ENCODE measurements at places on chromosomes 6 and 20. TPM values are rescaled to one million over a fixed set of nuclear protein-coding genes. Genes with fewer than 3 reads are reported as not detected.
A peak's percentile ranks its signal among the peaks of the same experiment; 100 is the strongest.

The IP6K3 gene
- 88.2 TPM for total RNA-seq

The GNAS-AS1 gene
- not detected for total RNA-seq

The PACSIN1 gene
- total RNA-seq: not detected

The ERVFRD-1 gene
- not detected for total RNA-seq

The MYB gene
- total RNA-seq: 1.6 TPM

The E2F3 gene
- 7.1 TPM for total RNA-seq

DNA sequence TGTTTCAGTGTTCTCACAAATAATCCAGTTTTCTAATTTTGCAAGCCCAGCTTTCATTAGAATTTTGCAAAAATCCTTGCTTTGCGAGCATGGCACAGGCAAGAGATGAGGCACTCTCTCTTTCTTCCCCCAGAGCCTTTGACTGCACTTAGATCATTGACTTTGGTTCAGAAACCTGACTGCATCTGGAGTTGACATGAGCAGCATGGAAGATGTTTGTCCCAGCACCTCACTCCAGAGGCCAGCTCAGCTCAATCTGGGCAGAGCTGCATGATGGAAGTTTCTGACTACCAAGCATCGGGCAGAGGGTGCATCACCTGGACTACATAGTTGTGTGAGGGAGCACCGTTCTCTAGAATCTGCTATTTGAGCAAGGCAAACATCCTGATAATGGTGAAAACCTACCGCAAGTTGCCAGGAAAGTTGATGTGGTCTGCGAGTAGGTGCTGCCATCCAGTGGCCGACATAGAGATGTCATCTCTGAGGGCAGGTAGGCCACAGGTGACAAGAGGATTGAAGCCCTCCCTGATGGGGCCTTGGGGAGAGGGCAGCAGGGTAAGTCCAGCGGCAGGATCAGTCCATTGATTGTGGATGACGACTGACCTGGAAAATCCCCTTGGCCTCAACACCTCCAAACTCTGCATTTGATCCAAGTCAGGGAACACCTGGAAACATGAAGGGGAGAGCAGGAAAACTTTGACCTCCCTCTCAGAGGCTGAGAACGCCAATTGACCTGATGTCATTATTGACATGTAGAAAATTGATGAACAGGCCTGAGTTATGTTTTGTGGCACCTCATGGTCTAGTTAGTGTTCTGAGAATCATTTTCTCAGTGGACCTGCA lies 3.8 kb upstream of the LPA start:
- DNase-seq: no peak

GRCh38 chr6:116990679-116991078 lies 113.6 kb downstream of the RFX6 start:
- DNase-seq: no peak

GRCh38 chr6:163709693-163710092 lies 295.2 kb downstream of the QKI start:
- DNase-seq: no peak

- DNase-seq: no peak
Observed at GRCh38 chr20:22385602-22386305, 198.6 kb downstream of the FOXA2 start.

DNA sequence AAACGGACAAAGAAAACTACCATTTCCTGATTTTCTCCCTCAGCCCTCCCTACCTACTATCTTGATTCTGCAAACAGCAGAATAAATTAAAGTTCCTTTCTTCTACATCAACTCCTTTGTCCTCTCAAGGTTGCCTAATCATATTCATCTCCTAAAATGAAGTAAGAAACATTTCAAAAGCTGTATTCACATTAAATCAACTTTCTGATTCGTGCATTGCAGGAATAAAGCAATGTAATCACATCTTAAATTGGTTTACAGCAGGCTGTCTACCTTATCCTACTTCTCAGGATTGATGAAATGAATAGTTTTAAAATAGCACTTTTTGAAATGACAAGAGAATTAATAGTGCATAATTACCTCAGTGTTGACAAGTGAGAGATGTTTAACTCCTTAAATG lies 25.1 kb downstream of the PRKN start:
- DNase-seq: no peak

DNA sequence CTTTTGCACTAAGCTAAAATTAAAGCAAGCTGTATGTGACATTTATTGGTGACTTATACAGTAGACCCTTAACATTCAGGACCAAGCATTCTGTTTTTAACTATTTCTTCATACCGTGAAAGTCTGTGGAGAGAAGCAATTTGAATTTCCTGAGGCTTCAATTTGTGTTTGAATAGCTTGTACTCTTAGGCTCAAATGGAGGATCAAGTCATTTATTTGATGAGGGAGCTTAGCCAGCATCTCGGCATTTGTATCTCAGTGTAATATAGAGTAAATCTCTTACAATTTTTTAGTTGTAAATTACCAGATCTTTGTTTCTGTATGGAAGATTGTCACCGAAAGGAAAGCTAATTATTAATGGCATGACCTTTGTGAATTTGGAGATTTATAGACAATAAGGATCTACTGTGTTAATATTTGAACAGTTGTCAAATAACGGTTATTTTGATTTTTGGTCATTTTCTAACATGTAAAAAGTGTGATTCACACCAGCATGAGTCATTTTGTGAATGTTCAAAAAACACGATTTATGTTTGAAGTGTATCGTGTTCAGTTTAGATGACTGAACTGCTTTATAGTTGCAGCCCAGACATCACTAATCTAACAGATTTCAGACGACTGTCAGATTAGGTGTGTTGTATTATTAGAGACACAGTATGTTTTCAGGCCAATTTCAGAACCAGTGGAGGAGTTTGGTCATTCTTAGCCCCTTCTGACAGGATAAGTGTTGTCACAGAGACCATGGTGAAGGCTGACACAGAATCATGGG lies 332.9 kb downstream of the CDKAL1 start:
- DNase-seq: peak; percentile 71

- DNase-seq: no peak
Observed at GRCh38 chr6:70857387-70858077, 99.3 kb downstream of the B3GAT2 start.

GRCh38 chr20:63503524-63503923 lies 4.6 kb upstream of the EEF1A2 start:
- no peak for DNase-seq

DNA sequence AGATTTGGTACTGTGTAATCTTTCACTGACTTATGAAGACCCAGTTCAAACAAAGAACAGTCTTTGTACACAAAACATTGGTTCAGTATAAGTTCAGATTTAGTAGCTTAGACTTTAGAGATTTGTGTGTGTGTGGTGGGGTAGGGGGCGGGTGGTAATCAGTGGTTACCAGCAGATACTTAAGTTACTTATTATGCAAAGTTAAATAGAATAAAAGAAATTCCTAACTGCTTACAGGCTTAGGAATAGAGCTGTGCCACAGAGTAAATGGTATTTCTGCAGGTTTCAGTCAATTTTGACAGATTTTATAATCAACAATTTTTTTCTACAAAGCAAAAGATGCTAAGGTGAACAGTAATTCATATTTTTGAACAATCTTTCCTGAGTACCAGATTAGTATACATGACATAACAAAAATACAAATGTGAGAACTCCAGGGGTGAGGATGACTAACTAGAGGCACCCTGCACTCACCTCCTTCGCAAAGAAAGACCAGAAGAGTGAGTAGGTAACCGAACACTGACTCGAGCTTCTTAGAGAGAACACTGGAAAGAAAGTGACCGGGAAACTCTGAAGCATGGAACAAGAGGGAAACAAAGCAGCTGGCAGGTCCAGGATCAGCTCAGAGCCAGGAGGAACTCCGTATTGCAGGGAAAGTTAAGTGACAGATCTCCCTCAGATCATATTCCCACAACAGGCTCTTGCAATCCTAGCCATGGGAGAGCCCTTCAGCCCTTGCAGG lies 560.6 kb downstream of the COL12A1 start:
- DNase-seq: no peak

DNA sequence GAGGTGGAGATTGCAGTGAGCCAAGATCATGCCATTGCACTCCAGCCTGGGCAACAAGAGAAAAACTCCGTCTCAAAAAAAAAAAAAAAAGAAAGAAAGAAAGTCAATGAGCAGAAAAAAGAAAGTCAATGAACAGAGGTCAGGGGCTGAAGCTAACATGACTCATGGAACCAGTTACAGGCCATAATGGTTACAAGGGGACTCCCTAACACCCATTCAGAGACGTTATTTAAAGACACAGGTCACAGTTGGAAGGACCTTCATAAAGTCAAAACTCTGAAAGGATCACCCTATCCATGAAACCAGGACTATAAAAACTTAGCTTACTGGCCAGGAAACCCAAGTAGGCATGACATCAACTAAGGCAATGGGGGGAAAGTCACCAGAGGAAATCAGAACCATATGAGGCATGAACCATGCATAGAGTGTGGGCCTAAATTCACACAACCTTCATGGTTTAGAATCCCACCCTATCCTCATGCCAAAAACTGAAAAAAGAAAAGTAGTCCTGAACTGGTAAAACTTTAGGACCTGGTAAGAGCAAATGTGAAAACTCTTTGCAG lies 18.2 kb downstream of the FBXL4 start:
- no peak for DNase-seq

DNA sequence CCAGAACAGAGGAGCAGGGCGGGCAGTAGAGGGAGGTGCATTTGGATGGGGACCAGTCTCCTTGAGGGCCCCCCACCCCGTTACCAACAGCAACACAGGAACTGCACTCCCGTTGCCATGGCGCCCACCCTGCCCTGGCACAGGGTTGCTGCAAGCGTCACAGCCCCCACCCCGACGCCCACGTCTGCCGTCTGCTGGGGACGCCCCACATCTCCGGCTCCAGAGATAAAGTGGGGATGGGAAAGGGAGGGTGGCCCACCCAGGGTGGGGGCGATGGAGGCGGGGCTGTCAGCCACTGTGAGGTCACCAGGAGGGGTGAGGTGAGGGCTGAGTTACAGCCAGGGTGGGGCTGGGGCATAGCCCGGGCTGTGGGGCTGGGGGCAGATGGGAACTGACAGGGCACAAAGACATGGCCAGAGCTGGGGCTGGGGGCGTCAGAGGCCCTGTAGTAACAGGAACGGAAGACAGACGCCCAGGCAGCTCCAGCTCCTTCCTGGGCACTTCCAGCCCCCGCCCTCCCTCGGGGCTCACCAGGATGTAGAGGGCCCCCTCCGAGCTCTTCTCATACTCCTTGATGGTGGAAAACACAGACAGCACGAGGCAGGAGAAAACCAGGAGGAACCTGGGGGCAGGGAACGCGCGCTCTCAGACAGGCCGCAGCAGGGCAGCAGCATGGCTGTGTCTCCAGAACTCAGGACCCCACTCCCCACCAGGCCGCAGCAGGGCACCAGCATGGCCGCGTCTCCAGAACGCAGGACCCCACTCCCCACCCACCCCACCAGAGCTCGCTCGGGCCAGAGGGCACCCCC lies 26.0 kb downstream of the KCNQ2 start:
- no peak for DNase-seq
